Activated naive CD4-positive, alpha-beta T cell treated with anti-CD3 and anti-CD28 coated beads, Interleukin-2, amount 10 ng/mL, durations not matched to agents 5 hours and 36 hours (primary cell): ENCODE measurements at places on chromosomes 7 and 10. TPM values are rescaled to one million over a fixed set of nuclear protein-coding genes. Genes with fewer than 3 reads are reported as not detected.

The PLAU gene
- 1.0 TPM for total RNA-seq

The GARS1 gene
- total RNA-seq: 125 TPM

The SLC13A1 gene
- not detected for total RNA-seq

The INHBA gene
- total RNA-seq: 0.25 TPM

The CFAP69 gene
- total RNA-seq: not detected

The KIAA1549 gene
- total RNA-seq: 0.40 TPM

The ADO gene
- total RNA-seq: 19.3 TPM

The NACAD gene
- total RNA-seq: not detected

The LRRD1 gene
- total RNA-seq: not detected

The ITIH5 gene
- not detected for total RNA-seq

The SAMD9L gene
- 82.2 TPM for total RNA-seq

The ATRNL1 gene
- total RNA-seq: 0.38 TPM

The HYAL4 gene
- not detected for total RNA-seq

The MXI1 gene
- total RNA-seq: 35.3 TPM

The NRF1 gene
- total RNA-seq: 23.7 TPM

The MYH16 gene
- total RNA-seq: not detected

The PHYHIPL gene
- total RNA-seq: not detected

The ADCYAP1R1 gene
- not detected for total RNA-seq

The NPY4R2 gene
- total RNA-seq: not detected

The CDHR3 gene
- total RNA-seq: 3.0 TPM

The TSPAN12 gene
- total RNA-seq: not detected

The GJC3 gene
- total RNA-seq: not detected

The BBIP1 gene
- total RNA-seq: 21.0 TPM

The GRID2IP gene
- not detected for total RNA-seq

The TMEM139 gene
- total RNA-seq: 0.71 TPM

The XRCC2 gene
- 8.2 TPM for total RNA-seq

The AP4M1 gene
- 13.8 TPM for total RNA-seq

The RBM20 gene
- 0.13 TPM for total RNA-seq

The SPDYE6 gene
- not detected for total RNA-seq

The AHCYL2 gene
- total RNA-seq: 14.8 TPM

The HOXA2 gene
- total RNA-seq: not detected

The CALCR gene
- not detected for total RNA-seq
